Effector CD4-positive, alpha-beta T cell (primary cell): ENCODE measurements at places on chromosomes 2 and 18.

GRCh38 chr18:21686282-21687105 lies 18.1 kb downstream of the ABHD3 start:
- DNase-seq, result no peak

- no peak for DNase-seq
These were observed 10.1 kb upstream of the LCLAT1 start for GRCh38 chr2:30436859-30437435.

- no peak for DNase-seq
These were observed 31.0 kb upstream of the PTH2R start for GRCh38 chr2:208375491-208376068.

- DNase-seq, result no peak
These were observed 29.5 kb downstream of the EPB41L5 start for GRCh38 chr2:120042359-120042758.

DNA sequence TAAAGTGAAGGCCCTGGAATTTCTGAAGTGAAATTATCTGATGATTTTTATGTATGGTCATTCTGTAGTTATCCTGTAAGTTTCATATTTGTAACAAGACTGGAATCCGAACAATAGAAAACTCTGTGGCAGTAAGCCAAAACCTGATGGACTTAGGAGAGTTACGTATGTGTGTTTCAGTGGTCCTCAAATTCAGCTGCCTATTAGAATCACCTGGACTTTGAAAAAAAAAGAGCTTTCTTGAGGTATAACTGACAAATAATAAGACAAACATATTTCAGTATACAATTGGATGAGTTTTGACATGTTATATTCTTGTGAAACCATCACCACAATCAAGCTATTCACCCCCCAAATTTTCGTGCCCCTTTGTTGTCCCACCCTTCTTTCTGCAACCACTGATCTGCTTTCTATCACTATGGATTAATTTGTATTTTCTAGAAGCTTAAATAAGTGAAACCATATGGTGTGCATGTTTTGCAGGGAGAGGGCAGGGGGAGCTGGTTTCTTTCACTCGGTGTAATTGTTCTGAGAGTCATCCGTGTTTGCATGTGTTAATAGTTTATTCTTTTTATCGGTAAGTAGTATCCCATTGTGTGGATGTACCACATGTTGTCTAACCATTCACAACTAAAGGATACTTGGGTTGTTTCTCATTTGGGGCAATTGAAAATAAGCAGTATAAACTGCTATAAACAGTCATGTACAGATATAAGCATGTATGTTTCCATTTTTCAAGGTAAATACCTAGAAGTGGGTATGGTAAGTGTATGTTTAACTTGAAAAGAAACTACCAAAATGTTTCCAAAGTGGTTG lies 50.2 kb upstream of the EML4 start:
- DNase-seq, result no peak

DNA sequence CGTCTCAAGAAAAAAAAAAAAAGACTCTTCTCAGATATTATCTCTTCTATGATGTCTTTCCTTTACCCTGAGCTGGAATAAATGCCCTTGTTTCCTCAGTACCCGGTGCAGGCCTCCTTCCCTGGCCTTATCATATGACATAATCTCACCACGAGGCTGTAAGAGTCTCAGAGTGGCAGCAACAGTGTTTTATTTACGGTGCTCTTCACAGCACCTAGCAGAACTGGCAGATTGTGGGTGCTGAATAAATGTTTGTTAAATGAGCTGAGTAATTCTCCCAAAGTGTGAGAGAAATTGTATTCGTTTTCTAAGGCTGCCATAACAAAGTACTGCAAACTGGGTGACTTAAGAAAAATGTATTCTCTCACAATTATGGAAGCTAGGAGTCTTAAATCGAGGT lies 82.8 kb upstream of the CD28 start:
- no peak for DNase-seq

GRCh38 chr2:164841719-164842623 lies at the start of gene COBLL1:
COBLL1 (minus strand) TSS chr2:164841823; CDS start chr2:164841196, 627 bp downstream.
- DNase-seq, result no peak

- no peak for DNase-seq
These were observed 111.2 kb downstream of the CLIP4 start for GRCh38 chr2:29226375-29226774.
